ENCODE measurements at places on chromosomes 5 and 9.

GRCh38 chr5:38613992-38614836, 57.8 kb upstream of the LIFR start:
- no peak for DNase-seq

- DNase-seq: peak; percentile 84
These were observed 63.3 kb downstream of the FREM1 start for GRCh38 chr9:14846871-14847311.

DNA sequence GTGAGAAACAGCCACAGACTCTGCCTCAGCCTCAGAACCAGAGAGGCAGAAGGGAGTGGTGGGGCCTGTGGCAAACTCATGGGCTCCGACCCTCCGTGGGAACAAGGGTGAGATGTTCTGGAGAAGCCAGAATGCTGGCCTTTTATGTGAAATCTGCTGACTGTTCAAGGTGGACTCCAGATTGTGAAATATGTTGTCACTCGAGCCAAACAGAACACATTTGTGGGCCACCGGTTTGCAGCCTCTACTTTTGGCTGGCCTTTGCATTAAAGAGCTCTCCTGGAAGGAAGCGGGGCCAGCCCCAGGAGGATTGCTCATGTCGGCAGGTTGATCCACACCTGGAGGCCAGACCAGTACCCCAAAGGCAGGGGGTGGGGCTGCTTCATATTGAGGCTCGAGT, 62.4 kb downstream of the ERGIC1 start:
- no peak for DNase-seq

GRCh38 chr9:126283799-126284465, 42.7 kb upstream of the MVB12B start:
- DNase-seq: no peak

DNA sequence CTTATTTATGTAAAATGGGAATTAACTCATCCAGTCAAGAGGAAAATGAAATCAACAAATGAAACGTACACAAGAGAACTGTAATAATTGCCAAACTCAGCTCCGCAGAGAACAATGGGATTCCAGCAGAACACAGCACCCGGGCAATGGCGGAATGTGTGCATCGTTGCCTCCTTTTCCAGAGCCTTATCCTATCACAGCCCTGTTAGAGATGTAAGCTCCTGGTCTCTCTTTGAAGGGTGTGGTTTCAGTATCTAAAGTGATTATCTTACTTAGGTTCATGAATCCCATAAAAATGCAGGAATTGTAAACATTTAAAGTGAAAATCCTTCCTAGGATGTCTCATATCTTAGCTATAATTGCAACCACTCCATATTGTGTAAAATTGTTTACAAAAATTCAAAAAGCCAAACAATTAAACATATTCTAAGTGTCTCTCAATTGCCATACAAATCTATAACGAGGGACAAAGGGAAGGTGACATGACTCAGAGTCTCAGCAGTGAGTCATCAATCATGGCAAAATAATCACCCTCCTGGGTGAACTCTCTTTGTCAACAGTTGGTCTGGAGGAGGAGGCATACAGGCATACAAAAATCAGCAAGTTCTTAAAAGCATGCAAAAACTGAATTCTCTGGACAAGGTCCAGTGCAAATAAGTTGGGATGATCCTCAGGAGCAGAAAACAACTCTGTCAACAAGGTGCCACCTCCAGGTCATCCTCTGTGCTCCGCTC, 22.6 kb downstream of the SEMA5A start:
- no peak for DNase-seq

DNA sequence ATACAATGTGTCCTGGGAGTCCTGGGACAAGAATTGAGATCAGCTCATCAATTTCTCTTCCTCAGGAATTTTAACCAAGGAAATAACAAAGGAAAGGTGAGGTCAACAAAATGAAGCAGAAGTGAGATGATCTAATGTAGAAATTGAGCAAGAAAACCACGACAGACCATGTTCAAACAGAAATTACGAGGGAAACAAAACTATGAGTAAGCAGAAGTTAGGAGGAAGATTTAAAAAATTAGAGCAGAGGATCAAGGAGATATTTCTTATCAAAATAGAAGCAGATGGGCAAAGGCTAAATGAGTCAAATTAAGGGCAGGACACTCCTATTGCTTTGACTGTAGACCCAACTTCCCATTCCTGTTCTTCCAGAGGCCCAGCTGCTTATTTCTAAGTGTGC, 97.4 kb downstream of the HINT1 start:
- DNase-seq: no peak

- no peak for DNase-seq
These were observed 77.0 kb downstream of the DCP2 start for GRCh38 chr5:113053511-113053995.

GRCh38 chr5:138946241-138946623, 71.1 kb upstream of the LRRTM2 start:
- DNase-seq: no peak

DNA sequence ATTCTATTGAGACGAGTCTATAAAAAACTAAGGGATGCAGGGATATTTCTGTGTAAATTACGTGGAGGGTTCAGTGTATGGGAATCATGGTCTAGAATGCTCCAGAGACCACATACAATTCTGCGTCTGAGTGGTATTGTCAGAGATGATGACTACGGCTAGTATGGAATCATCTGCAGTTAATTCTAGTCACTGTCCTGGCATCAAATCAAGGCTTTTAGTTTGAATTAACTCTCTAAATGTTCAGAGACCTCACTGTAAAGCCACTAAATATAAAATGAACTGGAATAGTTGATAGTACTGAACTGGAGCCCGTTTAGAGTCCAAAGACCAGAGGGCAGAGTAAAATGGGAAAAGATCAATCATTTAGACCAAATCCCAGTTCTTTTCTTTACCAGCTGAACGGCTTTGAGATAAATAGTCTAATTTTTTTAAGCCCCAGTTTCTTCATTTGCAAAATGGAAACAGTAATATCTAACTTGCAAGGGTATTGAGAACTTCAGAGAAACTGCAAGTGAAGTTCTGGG, 599.8 kb downstream of the EBF1 start:
- no peak for DNase-seq

Data from NCI-H82 (cell line).